Lower leg skin (tissue), 4 donors: ENCODE measurements at places on chromosomes 16 and 17.

DNA sequence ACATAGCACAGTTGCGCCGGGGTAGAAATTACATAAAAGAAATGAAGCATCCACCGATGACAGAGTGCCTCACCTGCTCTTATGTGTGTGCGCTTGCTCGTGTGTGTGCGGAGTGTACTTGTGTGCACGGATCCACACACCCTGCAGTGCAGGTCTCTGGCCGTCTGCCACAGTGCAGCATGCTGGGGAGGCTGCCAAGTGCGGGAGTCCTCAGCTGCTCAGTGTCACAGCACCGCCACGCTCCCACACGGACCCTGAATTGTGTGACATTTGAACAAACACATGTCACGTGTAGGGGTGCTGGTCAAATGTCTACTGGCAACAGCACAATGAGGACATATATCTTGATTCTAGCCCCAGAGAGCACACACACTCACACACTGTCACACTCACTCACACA lies 243.0 kb upstream of the MYOCD start:
- no peak for DNase-seq

- DNase-seq: no peak
These were observed 405.1 kb downstream of the TOX3 start for GRCh38 chr16:52141871-52142270.

DNA sequence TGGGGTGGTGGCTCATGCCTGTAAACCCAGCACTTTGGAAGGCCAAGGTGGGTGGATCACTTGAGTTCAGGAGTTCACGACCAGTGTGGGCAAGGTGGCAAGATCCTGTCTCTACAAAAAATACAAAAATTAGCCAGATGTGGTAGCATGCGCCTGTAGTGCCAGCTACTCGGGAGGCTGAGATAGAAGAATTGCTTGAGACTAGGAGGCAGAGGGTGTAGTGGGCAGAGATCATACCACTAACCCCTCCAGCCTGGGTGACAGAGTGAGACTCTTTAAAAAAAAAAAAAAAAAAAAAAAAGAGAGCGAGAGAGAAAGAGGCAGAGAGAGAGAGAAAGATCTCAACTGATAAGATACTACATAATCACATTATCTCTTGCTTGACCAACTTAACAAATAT lies 45.9 kb downstream of the KANSL1 start:
- DNase-seq: no peak

- DNase-seq: no peak
These were observed 21.5 kb downstream of the FBXO31 start for GRCh38 chr16:87361916-87362619.

- no peak for DNase-seq
These were observed 17.1 kb upstream of the ZFHX3 start for GRCh38 chr16:73064994-73065545.

GRCh38 chr17:81538651-81539570 lies 10.7 kb downstream of the FSCN2 start:
- no peak for DNase-seq

DNA sequence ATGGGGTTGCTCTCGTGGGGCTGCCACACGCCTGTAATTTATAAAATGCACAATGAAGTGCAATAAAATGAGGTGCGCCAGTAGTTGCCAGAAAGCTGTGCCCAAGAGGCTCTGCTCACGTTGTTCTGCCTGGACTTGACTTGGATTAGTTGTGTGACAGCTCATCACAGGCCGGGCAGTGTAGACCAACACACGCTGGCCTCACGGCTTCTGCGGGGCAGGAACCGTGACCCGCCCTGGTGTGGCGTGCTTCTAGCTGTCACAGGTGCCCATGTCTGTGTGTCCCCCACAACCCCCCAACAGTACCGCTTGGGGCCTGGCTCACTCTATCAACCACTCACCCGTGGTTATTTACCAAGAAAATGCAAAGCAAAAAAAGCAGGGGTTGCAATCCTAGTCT lies 112.2 kb upstream of the ZNF750 start:
- peak; percentile 56 for DNase-seq

- no peak for DNase-seq
These were observed 24.9 kb downstream of the ITGB3 start for GRCh38 chr17:47278561-47278960.

DNA sequence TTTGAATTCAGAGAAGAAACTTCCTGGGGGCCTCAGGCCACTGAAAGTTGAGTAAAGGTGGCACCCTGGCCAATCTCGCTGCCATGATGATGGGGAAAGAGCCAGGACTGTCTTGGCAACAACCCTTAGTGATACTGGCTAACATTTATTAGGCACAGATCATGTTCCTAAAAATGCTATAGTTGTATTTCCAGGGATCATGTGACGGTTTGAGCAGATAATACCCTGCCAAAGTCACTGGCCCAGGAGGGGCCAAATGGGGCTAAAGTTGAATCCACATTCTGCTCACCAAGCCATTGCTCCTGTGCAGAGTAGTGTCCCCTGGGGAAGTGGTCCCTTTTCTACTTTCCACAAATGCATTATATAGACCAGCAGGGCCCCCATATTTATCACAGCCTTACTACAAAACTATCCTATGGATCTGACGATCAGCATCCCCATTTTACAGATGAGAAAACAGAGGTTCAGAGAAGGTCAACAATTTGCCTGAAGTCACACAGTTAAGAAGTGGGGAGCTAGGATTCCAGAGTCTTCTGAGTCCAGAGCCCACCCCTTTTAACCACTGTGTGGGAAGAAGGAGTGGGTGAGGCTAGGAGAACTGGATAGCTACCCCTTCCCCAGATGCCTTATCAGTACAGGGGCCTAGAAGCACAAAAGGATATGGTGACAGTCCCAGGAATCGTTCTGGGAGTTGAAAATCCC lies 300.0 kb upstream of the IRX3 start:
- no peak for DNase-seq

DNA sequence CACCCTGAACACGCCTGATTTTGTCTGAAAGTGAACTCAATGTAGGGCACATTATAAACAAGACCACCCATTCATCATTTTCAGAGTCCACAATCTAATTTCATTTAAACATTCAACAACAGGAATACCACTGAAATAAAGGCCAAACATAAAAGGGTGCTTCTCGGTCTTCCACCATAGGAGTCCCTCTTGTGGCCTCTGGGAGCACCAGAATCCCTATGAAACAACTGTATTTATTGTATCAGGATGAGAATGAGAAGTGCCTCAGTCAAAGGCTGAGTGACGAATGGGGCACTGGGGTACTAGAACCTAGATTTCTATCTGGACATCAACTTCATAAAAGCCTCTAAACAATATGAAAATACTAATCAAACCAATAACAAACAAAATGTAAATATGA lies 40.4 kb downstream of the NXPH3 start:
- no peak for DNase-seq
